Naive B cell (primary cell): ENCODE measurements at places on chromosomes 12 and 14. TPM values are rescaled to one million over a fixed set of nuclear protein-coding genes. Genes with fewer than 3 reads are reported as not detected.
A peak's percentile ranks its signal among the peaks of the same experiment; 100 is the strongest.

DNA sequence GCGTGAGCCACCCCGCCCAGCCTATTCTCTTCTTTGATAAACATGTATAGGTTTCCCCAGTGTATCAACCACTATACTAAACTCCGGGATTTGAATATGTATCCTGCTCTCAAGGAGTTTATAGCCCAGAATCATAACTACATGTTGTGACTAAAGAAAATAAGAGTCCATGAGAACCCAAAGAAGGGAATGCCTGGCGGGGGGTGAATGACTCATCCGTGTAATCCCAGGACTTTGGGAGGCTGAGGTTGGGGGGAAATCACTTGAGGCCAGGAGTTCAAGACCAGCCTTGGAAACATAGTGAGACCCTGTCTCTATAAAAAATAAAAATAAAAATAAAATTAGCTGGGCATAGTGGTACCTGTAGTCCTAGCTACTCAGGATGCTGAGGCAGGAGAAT lies 57.2 kb downstream of the SIX6 start:
- no peaks in the 10 kb centered on the region for H3K36me3 ChIP-seq
- no peaks in the 10 kb centered on the region for H3K4me1 ChIP-seq
- no peak for DNase-seq
- H3K27ac ChIP-seq, result no peak overlapping the region
- no peak overlapping the region for H3K4me3 ChIP-seq

LUM gene
- polyA plus RNA-seq, result not detected

DNA sequence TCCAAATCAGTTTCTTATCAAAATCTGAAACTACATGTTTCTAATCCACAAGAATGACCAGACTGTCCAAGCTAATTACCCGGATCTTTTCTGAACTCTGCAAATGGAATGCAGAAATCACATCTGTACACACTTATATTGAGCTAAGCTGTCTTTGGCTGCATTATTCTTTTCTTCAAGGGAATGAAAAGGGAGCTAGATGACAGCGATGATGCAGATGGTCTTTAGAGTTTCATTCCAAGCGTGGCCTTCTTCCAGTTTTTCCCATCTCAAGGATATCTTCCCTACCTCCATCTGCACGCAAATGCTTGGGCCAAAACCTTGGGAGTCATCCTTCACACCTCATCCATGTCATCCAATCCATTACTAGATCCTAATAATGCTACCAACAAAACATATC lies 12.6 kb downstream of the KCNH5 start:
- H3K4me1 ChIP-seq, result no peaks in the 10 kb centered on the region
- no peaks in the 10 kb centered on the region for H3K36me3 ChIP-seq
- H3K27me3 ChIP-seq, result no peaks in the 10 kb centered on the region
- no peak for DNase-seq

DNA sequence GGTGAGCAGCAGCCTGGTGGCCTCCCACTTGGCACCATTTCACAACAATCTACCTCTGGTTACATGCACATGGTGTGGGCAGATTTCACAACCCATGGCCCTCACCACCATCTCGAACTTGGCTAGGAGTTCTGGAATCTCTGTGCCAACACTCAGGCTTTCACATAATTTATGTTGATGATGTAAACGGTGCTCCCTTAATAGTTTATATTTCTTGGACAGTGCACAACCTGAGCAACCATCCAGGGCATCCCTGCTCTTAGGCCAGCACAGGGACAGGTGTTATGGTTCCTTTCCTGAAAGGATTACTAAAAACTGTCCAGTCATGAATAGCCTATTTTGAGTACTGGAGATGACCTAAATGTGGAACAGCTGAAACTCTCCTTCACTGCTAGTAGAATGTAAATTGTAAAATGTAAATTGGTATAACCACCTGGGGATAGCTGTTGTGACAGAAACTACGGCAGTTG lies 28.6 kb downstream of the ABCB9 start:
- no peak overlapping the region for H3K27ac ChIP-seq
- H3K27me3 ChIP-seq, result no peaks in the 10 kb centered on the region
- peaks cover 9% of the 10 kb centered on the region for H3K4me1 ChIP-seq
- DNase-seq, result no peak
- H3K36me3 ChIP-seq, result no peaks in the 10 kb centered on the region

DNA sequence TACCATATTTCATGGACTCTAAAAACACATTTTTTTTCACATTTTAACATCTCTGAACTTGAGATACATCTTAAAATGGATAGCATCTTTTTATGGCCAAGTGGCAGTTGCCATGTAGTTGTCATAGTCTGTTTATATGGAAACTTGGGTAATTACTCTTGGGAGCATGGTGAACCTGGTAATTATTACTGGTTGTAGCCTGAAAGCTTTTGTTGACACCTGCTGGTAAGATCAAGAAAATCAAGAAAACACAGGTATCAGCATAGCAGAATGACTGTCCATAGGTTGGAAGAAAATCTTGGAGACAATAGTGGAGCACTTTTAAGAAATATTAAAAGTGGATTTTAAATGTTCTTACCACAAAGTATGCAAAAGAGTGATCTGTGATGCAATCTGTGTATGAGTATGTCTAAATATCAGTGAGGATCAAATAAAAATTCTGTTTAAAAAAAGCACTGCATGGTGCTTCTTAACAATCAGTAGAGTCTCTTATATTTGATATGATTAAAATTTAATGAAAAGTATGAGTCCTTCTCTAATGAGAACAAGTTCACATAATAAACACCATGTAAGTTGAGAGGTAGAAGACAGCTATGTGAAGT lies 44.2 kb downstream of the TTC8 start:
- H3K4me1 ChIP-seq, result no peaks in the 10 kb centered on the region
- H3K27ac ChIP-seq, result no peak overlapping the region
- peaks cover 8% of the 10 kb centered on the region for H3K36me3 ChIP-seq
- DNase-seq, result peak; percentile 5
- H3K4me3 ChIP-seq, result no peak overlapping the region

DNA sequence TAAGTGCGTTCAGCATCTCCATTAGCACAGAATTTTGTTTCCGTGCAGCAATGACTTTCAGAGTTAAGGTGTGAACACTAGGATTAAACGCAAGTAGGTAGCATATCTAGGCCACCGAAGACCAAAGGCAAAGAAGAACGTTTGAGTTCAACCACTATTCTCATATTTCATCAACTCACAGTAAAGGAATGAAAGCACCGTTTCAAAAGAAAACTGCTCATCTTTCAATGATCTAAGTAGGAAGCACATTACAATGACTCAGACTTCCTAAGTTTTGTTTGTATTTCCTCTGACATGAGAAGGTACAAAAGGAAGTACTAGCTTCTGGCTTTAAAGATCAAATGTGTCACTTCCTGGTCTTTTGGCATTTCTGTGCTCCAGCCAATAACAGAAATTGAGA lies 57.6 kb downstream of the ACADS start:
- no peak overlapping the region for H3K4me3 ChIP-seq
- H3K4me1 ChIP-seq, result no peaks in the 10 kb centered on the region
- H3K27ac ChIP-seq, result no peak overlapping the region

RNASE4 gene
- not detected for polyA plus RNA-seq

GRCh38 chr12:108570743-108571608 lies 8.6 kb downstream of the ISCU start:
- peaks cover 9% of the 10 kb centered on the region for H3K36me3 ChIP-seq
- H3K27ac ChIP-seq, result peak overlapping the region; percentile 91
- peaks cover 38% of the 10 kb centered on the region for H3K4me1 ChIP-seq
- H3K27me3 ChIP-seq, result no peaks in the 10 kb centered on the region
- no peak for DNase-seq

DNA sequence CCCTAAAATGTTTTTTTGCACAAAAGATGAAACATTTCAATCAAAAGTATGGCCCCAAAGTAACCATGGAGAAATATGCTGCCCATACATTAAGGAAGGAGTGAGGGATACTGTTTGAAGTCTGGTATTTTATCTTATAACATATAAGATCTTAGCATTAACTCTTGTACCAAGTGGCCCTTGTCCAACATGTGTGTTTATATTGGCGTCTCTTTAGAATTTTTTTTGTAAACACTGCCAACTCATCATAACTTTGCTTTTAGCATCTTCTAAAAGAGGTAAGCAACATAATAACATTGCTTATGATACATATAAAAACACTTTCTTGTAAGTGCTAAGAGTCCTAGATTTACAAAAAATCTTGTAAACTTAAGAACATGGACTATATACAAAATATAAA lies 419.7 kb downstream of the ADAMTS20 start:
- no peaks in the 10 kb centered on the region for H3K4me1 ChIP-seq
- H3K4me3 ChIP-seq, result no peak overlapping the region
- H3K36me3 ChIP-seq, result no peaks in the 10 kb centered on the region
- DNase-seq, result no peak
- no peak overlapping the region for H3K27ac ChIP-seq
- no peaks in the 10 kb centered on the region for H3K27me3 ChIP-seq

- no peaks in the 10 kb centered on the region for H3K36me3 ChIP-seq
- no peak for DNase-seq
- H3K27ac ChIP-seq, result peak overlapping the region; percentile 82
- H3K4me3 ChIP-seq, result peak overlapping the region; percentile 93
- peaks cover 22% of the 10 kb centered on the region for H3K27me3 ChIP-seq
Observed at GRCh38 chr12:6914947-6915788, 788 bp downstream of the ENO2 start.

DNA sequence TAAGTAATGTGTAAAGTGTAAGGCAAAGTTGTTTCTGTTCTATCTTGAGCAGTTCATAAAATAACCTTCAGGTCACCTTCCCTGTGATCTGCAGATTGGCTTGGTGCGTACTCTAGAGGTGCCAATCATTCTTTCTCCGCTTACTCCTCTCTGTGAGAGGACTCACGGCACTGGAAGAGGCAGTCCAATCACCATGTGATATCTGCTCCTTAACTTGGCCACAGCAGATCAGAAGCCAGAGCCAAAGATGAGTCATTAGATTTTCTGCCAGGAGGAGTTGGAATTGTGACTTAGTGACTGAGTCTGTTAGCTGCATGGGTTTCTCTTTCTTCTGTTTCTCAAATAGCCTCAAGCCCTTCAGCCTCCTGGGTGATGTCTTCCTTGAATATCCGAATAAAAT lies 165.5 kb downstream of the SLC41A2 start:
- no peaks in the 10 kb centered on the region for H3K27me3 ChIP-seq
- no peak for DNase-seq
- H3K27ac ChIP-seq, result no peak overlapping the region
- no peaks in the 10 kb centered on the region for H3K36me3 ChIP-seq
- peaks cover 9% of the 10 kb centered on the region for H3K4me1 ChIP-seq
- H3K4me3 ChIP-seq, result no peak overlapping the region

DNA sequence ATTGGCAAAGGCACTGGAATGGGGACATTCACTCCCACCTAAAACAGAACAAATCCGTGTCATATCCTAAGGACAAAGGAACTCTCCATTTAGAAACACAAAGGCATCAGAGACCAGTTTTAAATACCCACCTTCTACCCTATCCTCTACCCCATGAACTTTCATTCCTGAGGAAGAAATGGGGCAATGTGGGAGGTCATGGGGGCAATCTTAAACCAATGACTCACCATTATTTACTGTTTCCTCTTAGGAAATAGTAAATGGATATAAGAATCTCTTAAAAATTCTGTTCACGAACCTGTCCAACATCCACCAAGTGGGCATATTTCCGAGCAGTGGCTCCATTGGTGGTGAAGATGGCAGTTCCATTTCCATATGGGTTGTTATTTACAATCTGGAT lies 19.4 kb downstream of the ALDH6A1 start:
- no peak overlapping the region for H3K27ac ChIP-seq
- H3K4me1 ChIP-seq, result no peaks in the 10 kb centered on the region
- no peaks in the 10 kb centered on the region for H3K27me3 ChIP-seq
- DNase-seq, result no peak
- H3K36me3 ChIP-seq, result peaks cover 30% of the 10 kb centered on the region

GRCh38 chr12:122022393-122023338 lies 982 bp downstream of the BCL7A start:
- no peaks in the 10 kb centered on the region for H3K36me3 ChIP-seq
- peak overlapping the region; percentile 92 for H3K4me3 ChIP-seq
- H3K4me1 ChIP-seq, result peaks cover 67% of the 10 kb centered on the region
- H3K27me3 ChIP-seq, result no peaks in the 10 kb centered on the region
- peak overlapping the region; percentile 95 for H3K27ac ChIP-seq

USP44 gene
- polyA plus RNA-seq, result 8.4 TPM

GRCh38 chr12:53677016-53677799 lies 1.3 kb upstream of the ATP5MC2 start:
- DNase-seq, result no peak
- peaks cover 16% of the 10 kb centered on the region for H3K27me3 ChIP-seq
- H3K36me3 ChIP-seq, result no peaks in the 10 kb centered on the region
- H3K4me3 ChIP-seq, result peak overlapping the region; percentile 99
- H3K27ac ChIP-seq, result no peak overlapping the region
- H3K4me1 ChIP-seq, result peaks cover 41% of the 10 kb centered on the region

KCNH3 gene
- 0.18 TPM for polyA plus RNA-seq

DNA sequence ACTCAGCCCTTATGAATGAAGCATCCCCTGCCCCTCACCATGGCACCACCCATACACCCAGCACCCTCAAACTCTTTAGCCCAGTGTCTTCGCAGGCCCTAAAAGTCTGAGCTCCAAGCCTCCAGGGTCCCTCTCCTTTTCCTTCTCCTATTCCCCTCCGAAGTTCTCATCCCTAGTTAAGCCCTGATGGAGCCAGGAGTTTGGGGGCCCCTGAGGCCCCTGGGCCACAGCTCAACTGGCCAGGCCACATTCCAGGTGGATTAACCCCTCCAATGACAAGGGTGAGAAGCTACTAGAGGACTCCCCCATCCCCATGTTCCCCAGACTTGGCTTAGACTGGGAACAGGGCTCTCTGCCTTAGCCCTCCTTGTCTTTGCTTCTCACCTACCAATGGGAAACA lies 2.6 kb downstream of the RARG start:
- H3K27ac ChIP-seq, result no peak overlapping the region
- no peak for DNase-seq
- H3K4me1 ChIP-seq, result peaks cover 20% of the 10 kb centered on the region
- H3K4me3 ChIP-seq, result no peak overlapping the region
- H3K36me3 ChIP-seq, result no peaks in the 10 kb centered on the region
- H3K27me3 ChIP-seq, result peaks cover 24% of the 10 kb centered on the region

- no peak overlapping the region for H3K27ac ChIP-seq
- no peak overlapping the region for H3K4me3 ChIP-seq
- H3K4me1 ChIP-seq, result no peaks in the 10 kb centered on the region
- no peaks in the 10 kb centered on the region for H3K27me3 ChIP-seq
- H3K36me3 ChIP-seq, result no peaks in the 10 kb centered on the region
- DNase-seq, result no peak
Observed at GRCh38 chr12:80582431-80582830, 125.0 kb upstream of the MYF6 start.

GRCh38 chr12:92603741-92604432 lies 98.9 kb upstream of the PLEKHG7 start:
- H3K4me1 ChIP-seq, result peaks cover 21% of the 10 kb centered on the region
- peaks cover 13% of the 10 kb centered on the region for H3K36me3 ChIP-seq
- DNase-seq, result no peak
- no peak overlapping the region for H3K4me3 ChIP-seq
- peak overlapping the region; percentile 26 for H3K27ac ChIP-seq

CBLN3 gene
- polyA plus RNA-seq, result 2.6 TPM

GRCh38 chr12:108819920-108820706 lies 37.3 kb downstream of the SSH1 start:
- peaks cover 39% of the 10 kb centered on the region for H3K4me1 ChIP-seq
- no peaks in the 10 kb centered on the region for H3K27me3 ChIP-seq
- no peak overlapping the region for H3K27ac ChIP-seq
- no peak for DNase-seq
- peaks cover 7% of the 10 kb centered on the region for H3K36me3 ChIP-seq
- no peak overlapping the region for H3K4me3 ChIP-seq

GRCh38 chr14:102293781-102294180 lies 11.2 kb downstream of the MOK start:
- no peak overlapping the region for H3K4me3 ChIP-seq
- no peaks in the 10 kb centered on the region for H3K36me3 ChIP-seq
- no peak overlapping the region for H3K27ac ChIP-seq
- H3K27me3 ChIP-seq, result no peaks in the 10 kb centered on the region
- H3K4me1 ChIP-seq, result no peaks in the 10 kb centered on the region

GRCh38 chr14:24816929-24817211 lies 182.9 kb upstream of the GZMB start:
- peaks cover 20% of the 10 kb centered on the region for H3K27me3 ChIP-seq
- no peaks in the 10 kb centered on the region for H3K4me1 ChIP-seq
- no peaks in the 10 kb centered on the region for H3K36me3 ChIP-seq
- no peak overlapping the region for H3K4me3 ChIP-seq
- no peak overlapping the region for H3K27ac ChIP-seq

PDE3A gene
- polyA plus RNA-seq, result not detected
